ENCODE measurements at places on chromosomes 3 and 15.

- DNase-seq = no peak
Observed at GRCh38 chr3:126442094-126442855, 33.4 kb downstream of the ZXDC start.

GRCh38 chr15:48708641-48709040 lies 63.1 kb upstream of the FBN1 start:
- DNase-seq = no peak

GRCh38 chr3:150626148-150626930 lies 23.2 kb downstream of the SELENOT start:
- no peak for DNase-seq

DNA sequence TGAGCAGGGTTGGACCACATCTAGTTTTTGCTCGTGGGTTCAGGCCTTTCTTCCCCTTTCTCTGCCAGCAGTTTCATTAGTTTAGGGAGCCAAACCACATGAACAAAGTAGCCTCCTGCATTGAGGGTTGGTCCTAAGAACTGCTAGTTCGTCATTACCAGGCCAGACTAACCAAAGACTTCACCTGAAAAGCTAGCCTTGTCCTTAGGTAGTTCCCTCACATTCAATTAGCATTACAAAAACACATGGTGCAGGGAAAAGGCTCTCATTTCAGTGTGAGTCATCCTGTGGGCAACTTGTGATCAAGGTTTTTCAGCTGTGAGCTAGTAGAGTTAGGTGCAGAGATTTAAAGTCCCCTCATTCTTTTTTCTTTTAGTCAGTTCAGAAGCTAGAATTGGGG lies 279.3 kb upstream of the CTNNB1 start:
- DNase-seq = no peak

DNA sequence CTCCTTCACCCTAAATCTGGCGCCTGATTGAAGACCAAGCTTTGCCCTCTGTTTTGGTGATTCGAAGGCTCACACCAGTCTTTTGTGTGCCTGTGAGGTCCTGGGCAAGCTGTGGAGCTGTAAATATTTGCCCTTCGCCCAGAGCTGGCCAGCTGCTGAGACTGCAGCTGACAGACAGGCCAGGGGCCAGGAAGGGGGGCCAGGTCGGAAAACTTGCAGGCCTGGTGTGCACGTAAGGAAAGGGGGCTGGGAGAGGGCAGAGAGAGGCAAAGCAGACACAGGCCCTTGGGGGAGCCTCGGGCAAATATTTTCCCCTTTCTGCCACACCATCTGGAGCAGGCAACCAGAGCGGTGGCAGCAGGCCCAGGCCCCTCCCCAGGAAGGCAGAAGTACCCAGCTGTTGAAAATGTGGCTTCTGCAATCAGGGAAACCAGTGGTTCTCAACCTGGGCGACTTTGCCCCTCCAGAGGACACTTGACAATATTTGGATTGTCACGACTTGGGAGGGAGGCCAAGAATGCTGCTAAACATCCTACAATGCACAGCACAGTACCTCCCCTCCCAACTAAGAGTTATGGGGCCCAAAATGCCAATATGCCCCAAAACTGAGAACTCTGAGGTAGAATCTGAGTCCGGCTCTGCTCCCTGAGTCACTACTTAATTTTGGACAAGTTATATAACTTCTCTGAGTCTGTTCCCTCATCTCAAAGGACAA lies 2.5 kb downstream of the PDZRN3 start:
- peak; percentile 30 for DNase-seq

GRCh38 chr15:32908872-32909271 lies 191.1 kb downstream of the GREM1 start:
- DNase-seq = no peak

- no peak for DNase-seq
Observed at GRCh38 chr3:16417945-16418739, 95.4 kb downstream of the RFTN1 start.

- DNase-seq = no peak
Observed at GRCh38 chr3:149377408-149378364, at the start of gene TM4SF1. TSS of gene TM4SF1 (minus strand) at chr3:149377649. CDS start at chr3:149377547, 102 bp downstream.

GRCh38 chr15:53588773-53589172 lies 170.7 kb downstream of the WDR72 start:
- DNase-seq = no peak

- no peak for DNase-seq
Observed at GRCh38 chr3:16079519-16079918, 95.0 kb upstream of the GALNT15 start.
